ENCODE measurements at places on chromosomes 13 and 19.

DNA sequence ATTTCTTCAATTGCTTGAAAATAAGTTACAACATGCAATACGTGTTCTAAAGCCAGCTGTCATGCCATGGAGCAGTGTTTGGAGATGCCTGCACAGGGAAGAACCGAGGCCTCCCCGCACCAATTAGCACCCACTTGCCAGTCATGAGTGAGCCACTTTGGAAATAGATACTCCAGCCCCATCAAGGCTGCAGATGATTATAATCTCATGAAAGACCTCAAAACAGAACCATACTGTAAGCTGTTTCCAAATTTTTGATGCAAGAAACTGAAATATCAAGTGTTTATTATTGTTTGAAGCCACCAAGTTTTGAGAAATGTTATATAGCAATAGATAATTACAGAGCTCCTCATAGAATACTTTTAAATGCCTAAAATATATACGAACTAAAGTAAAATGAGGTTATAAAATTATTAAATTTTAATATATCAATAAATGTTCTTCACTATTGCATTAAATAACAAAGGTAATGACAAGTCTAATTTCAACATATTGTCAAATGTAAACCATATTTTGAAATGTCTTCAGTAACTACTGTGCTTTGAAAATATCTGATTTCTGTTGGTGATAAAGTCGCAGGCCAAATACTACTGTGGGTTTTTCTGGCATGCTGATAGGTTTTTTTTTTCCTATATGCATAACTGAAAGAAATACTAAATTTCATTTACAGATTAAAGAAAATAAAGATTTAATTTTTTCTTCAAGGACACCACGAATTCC, 43.0 kb downstream of the DIAPH3 start:
- no peak for DNase-seq

DNA sequence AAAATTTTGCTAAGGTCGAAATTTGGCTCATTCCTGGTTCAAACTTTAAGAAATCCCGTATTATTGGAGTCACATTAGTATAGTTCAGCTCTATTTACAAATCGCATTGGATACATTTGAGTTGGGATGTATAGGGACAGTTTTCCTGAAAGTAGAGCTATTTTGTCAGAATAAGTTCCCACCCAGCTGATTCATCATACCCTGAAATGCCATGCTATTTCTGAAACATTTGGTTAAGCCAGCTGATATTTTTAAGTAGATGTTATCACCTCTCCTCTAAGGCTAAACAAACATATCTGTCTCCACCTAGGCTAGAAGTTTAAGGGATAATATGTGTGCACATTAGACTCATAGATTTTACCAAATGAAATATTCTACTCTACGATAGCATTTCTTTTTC, 226.2 kb upstream of the ARGLU1 start:
- no peak for DNase-seq

GRCh38 chr19:46932346-46932745, 71.5 kb downstream of the ARHGAP35 start:
- DNase-seq: peak; percentile 52

DNA sequence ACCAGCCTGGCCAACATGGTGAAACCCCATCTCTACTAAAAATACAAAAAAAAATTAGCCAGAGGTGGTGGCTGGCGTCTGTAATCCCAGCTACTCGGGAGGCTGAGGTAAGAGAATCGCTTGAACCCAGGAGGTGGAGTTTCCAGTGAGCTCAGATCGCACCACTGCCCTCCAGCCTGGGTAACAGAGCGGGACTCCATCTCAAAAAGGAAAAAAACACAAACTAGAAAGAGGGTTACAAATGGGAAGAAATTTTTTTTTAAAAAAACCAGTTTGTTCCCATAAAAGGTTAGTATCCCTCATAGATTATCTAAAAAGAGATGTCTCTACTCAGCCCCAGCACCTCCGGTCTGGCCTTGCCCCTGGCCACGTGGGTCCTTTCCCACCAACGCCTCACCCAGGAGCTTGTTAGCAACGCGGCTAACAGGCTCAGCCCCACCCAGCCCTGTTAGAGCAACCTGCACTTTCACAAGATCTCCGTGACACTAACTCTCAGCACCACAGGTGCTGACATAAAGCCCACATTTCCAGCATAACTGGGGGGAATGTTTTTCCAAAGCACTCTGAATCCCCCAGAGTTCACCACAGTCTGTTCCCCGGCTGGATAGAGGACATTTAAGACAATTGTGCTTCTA, 4.3 kb downstream of the DMKN start:
- no peak for DNase-seq

- no peak for DNase-seq
Observed at GRCh38 chr13:51892657-51893056, 30.9 kb downstream of the CCDC70 start.

GRCh38 chr19:49891393-49891792, 5.3 kb downstream of the IL4I1 start:
- no peak for DNase-seq

- no peak for DNase-seq
Observed at GRCh38 chr19:13942023-13942684, 3.9 kb upstream of the PODNL1 start.

DNA sequence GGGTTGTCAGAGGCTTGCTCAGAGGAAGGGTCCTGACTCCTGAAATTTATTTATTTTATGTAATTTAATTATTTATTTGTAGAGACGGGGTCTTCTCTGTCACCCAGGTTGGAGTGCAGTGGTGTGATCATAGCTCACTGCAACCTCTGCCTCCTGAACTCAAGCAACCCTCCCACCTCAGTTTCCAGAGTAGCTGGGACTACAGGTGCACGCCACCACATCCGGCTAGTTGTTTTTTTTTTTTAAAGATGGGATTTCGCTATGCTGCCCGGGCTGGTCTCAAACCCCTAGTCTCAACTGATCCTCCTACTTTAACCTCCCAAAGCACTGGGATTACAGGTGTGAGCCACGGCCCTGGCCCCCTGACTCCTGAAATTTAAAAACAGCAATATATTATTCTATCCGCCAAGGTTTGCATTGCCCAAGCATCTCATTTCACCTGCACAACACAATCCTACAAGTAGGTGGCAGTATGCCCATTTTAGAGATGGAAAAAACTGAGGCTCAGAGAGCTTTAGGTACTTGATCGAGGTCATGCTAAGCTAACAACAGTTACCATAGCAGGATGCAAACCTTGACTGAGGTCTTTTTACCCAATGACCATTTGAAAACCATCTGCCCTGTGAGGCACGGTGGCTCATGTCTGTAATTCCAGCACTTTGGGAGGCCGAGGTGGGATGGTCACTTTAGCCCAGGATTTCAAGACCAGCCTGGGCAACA, 18.1 kb downstream of the ARHGEF18 start:
- no peak for DNase-seq

DNA sequence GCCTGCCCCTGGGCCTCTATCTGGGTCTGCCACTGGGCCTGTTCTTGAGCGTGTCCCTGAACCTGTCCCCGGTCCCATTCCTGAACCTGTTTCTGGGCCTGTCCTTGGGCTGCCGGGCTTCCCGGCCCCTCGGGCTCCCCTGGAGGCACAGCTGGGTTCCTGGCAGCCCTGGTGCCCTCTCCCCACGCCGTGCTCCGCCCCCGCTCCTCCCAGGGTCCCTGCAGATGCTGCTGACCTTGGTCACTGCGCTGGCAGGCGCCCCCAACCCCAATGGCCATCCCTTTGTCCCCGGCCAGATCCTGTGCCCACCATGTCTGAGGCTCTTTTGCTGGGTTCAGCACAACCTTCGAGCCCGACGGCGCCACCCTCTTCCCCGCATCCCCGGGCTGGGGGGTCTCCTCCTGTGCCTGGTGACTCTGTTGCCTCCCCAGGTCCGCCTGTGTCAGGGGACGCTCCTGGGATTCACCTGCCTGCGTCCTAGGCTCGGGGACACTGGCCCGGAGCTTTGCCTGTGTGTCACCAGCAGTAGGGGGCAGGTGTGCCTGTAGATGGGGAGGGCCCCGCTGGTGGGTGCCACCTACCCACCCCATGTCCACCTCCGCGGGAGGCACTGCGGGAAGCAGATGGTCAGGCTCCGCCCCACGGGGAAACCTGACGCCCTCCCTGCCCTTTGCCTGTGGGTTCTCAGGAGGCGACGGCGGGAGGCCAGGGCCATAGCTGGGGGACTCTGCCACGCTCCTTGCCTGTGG, 41.0 kb upstream of the GRTP1 start:
- no peak for DNase-seq

- DNase-seq: no peak
Observed at GRCh38 chr19:10523135-10523636, 5.9 kb upstream of the S1PR5 start.

- DNase-seq: no peak
Observed at GRCh38 chr19:56400485-56400884, 3.6 kb upstream of the ZNF583 start.

DNA sequence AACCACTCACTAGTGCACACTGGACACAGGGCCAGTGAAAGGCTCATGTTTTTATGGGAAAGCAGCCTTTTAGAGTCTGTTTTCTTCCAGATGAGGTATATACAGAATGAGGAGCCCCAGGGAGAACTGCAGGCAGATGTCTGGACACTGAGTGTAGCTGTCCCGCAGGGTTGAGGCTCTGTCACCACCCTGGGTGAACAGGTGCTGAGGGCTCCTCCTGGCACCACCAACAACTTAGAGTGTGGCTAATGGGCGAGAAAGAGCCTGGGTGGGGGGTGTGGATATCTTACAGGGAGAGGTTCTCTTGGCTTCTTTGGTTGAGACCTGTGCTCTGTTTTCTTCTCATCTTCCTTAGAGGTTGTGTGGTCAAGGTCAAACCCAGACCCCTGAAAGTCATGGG, 202.1 kb upstream of the GPR12 start:
- no peak for DNase-seq

- no peak for DNase-seq
Observed at GRCh38 chr19:50947123-50947522, 5.7 kb downstream of the KLK5 start.

GRCh38 chr13:113786262-113786841, 27.3 kb downstream of the TMEM255B start:
- DNase-seq: peak; percentile 58

DNA sequence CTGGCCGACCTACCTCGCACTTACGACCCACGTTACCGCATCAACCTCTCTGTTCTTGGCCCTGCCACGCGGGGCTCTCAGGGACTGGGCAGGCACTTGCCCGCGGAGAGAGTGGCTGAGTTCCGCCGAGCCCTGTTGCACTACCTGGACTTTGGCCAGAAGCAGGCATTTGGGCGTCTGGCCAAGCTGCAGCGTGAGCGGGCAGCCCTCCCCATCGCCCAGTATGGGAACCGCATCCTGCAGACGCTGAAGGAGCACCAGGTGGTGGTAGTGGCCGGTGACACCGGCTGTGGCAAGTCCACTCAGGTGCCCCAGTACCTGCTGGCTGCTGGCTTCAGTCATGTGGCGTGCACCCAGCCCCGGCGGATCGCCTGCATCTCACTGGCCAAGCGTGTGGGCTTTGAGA, 4.2 kb downstream of the DHX34 start:
- DNase-seq: no peak

DNA sequence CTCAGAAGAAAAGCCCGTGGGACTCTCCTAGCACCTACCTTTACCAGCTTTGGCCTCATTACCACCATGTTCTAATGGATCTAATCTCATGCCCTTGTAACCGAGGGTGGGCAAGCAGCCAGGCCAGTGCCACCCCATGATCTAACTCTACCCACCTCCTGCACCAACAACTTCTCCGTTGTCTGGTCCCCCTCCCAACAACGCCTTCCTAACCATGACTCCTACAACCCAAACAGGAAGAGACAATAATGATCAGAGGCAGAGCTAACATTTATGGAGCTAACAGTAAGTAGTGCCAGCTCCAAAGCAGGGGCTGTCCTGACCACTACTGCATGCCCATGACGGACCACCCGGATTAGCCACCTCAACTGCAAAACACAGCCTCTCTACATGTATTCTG, 3.5 kb downstream of the USP12 start:
- no peak for DNase-seq

DNA sequence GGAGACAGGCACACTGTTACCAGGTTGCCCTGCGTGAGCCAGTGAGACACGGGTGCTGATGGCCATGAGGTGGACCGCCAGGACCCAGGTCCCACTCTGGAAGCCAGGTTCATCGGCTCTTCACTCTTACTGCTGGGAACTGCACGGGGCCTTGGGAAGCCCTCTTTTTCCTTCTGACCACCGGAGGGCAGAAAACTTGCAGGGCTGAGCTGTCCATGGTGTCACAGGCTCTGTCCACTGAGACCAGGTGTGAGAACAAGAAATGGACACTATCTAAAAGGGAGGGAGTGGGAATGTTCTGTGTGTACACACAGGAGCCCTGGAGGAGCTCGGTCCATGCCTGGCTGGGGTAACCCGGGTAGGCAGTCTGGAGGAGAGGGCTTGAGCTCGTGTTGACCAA, 93.4 kb downstream of the UQCRFS1 start:
- no peak for DNase-seq

DNA sequence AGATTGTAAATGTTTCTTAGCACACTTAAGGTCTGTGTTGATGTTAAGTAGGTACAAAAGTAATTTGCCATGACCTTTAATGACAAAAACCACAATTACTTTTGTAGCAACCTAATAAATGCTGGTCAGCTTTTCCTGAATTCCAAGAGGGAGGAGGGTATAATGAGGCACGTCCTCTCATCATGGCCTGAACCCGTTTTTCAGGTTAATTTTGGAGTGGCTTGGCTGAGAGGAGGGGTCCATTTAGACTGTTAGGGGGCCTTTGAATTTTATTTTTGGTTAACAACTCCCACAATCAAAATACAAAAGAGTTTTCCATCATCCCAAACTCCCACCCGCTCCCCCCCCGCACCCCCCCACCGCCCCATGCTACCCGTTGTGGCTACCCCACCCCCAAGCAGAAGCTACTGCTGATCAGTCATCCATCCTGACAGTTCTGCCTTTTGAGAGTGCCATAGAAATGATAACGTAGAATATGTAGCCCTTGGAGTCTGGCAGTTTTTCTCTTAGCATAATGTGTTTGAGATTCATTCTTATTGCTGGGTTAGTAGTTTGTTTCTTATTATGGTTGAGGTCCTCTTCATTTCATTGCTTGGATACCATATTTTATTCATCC, 14.4 kb upstream of the PLEKHF1 start:
- no peak for DNase-seq

DNA sequence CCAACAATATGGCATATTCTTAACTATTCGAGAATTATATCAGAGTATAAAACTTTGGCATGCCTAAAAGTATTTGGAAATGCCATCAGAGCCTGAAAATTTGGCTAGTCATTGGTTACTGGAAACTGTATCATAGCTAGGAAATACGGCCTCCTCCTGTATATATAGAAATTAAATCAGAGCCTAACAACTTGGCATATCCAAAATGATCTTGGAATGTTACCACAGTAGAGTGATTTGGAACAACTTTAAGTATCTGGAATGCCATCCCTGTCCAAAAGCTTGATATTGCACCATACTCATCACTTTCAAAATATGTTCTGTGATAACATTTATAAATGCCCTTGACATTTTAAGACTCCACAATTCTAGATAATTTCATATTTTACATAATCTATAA, 335.8 kb downstream of the SLITRK1 start:
- DNase-seq: no peak

DNA sequence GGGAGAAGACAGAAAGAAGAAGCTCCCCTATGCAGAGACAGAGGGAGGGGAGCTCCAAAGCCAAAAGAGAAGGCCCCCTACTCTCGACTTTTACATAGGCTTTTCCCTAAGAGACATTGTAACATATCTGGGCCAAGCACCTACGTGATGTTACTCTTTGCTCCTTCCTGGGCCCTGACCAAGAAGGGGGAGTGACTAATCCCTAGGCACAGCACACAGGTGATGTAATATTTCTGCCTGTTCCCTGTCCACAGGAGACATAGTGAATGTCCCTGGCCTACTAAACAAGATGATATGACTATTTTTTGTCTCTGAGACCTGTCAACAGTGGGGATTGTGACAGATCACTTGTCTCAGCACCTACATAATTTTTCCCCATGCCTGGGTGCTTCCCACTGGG, 15.9 kb upstream of the ZNF254 start:
- DNase-seq: no peak
